ENCODE measurements at places on chromosomes 2 and 18.

DNA sequence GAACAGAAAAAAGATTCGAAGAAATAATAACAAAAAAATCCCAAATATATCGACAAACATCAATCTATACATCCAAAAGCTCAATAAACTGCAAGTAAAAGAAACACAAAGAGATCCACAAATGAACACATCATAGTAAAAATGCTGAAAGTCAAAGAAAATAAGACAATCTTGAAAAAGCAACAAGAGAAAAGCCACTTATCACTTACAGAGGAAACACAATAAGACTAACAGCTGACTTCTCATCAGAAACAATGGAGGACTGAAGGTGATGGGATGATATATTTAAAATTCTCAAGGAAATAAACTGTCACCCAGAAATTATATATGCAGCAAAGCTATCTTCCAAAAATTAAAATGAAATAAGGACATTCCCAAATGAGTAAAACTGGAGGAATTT, 140.3 kb downstream of the NDUFA10 start:
- DNase-seq: no peak

DNA sequence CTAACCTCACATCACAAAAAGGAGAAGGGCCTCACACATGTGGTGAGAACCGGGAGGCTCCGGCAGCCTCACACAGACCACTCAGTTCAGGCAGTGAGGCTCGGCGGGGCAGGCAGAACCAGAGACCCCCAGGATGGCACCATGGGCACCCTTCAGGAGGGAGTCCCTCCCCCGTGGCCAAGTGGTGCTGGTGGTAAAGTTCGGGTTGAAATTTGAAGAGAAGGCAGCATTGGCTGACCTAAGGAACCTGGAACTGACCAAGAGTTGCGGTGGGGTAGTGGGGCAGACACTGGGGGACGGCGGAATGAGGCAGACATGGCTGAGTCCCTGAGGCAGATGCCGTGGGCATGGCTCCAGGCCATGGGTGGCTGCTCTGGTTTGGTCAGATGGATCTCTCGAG, 239.3 kb upstream of the MYT1L start:
- no peak for DNase-seq

GRCh38 chr2:178628605-178629004, 148.3 kb downstream of the PLEKHA3 start:
- DNase-seq: no peak

GRCh38 chr18:13217466-13217961, 1.0 kb upstream of the LDLRAD4 start:
- peak; percentile 63 for DNase-seq

GRCh38 chr2:67214585-67215185, 182.4 kb upstream of the ETAA1 start:
- DNase-seq: no peak

- no peak for DNase-seq
Measured at GRCh38 chr2:238059505-238059904, 1.3 kb upstream of the SCLY start.

GRCh38 chr2:127632592-127633489, 13.1 kb upstream of the GPR17 start:
- DNase-seq: no peak

GRCh38 chr2:189896809-189897208, 112.6 kb downstream of the PMS1 start:
- DNase-seq: no peak

GRCh38 chr2:111642586-111643327, 241.2 kb downstream of the ANAPC1 start:
- DNase-seq: no peak

- no peak for DNase-seq
Measured at GRCh38 chr18:79466591-79466990, 70.9 kb downstream of the NFATC1 start.

GRCh38 chr2:85893428-85894258, 4.9 kb upstream of the ST3GAL5 start:
- no peak for DNase-seq

- no peak for DNase-seq
Measured at GRCh38 chr2:215848146-215848545, 165.2 kb downstream of the MREG start.

GRCh38 chr18:9096007-9096371, 6.5 kb upstream of the NDUFV2 start:
- DNase-seq: no peak

- DNase-seq: no peak
Measured at GRCh38 chr2:52342458-52342857, 1310.5 kb upstream of the NRXN1 start.

- no peak for DNase-seq
Measured at GRCh38 chr2:19987936-19988335, 2.0 kb downstream of the WDR35 start.

DNA sequence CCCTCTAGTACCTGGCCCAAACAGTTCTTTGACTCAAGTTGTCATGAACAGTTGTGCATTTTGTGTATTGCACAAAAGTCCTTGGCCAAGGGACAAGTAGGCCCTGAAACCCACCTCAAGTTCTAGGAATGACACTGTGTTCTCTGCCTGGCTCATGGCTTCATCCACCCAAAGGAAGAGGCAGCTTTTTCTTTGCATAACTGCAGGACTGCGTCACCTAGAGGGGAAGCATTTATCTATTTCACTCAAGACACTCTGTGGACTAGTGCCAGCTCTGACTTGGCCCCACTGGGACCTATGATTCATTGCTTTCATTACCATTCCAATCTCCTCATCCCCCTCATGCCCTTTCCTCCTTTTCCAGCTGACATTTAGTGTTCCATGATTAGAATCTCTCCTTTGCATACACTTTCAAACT, 119.3 kb upstream of the SIX2 start:
- DNase-seq: no peak

- DNase-seq: no peak
Measured at GRCh38 chr2:151552287-151552686, 142.6 kb downstream of the RIF1 start.

DNA sequence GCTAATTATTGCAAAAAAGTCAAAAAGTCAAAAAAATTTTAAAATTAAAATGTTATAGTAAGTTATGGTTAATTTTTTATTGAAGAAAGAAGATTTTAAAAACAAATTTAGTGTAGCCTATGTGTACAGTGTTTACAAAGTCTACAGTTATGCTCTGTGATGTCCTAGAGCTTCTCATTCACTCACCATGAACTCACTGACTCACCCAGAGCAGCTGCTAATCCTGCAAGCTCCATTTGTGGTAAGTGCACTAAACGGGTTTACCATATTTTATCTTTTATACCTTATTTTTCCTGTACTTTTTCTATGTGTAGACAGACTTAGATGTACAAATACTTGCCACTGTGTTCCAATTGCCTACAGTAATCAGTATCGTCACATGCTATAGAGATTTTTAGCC, 788.2 kb downstream of the DSC3 start:
- DNase-seq: no peak

DNA sequence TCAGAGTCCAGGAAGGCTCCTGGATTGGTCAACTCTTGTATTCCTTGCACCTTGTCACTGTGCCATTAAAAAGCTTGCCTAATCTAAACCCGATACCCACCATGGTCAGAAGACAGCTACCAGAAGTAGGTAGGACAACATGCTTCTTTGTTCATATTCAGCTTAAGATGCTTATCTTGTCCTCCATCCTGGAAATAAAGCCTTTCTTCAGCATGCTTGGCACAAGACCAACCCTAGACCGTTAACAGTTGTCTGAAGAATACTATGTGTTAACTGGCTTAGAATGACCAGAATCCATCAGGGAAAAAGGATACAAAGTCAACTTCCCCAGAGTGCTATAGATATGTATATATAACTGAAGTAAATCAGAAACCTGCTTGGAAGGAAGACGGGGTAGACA, 193.9 kb downstream of the ZRANB3 start:
- DNase-seq: no peak

GRCh38 chr2:207603486-207603885, 21.7 kb downstream of the METTL21A start:
- no peak for DNase-seq

DNA sequence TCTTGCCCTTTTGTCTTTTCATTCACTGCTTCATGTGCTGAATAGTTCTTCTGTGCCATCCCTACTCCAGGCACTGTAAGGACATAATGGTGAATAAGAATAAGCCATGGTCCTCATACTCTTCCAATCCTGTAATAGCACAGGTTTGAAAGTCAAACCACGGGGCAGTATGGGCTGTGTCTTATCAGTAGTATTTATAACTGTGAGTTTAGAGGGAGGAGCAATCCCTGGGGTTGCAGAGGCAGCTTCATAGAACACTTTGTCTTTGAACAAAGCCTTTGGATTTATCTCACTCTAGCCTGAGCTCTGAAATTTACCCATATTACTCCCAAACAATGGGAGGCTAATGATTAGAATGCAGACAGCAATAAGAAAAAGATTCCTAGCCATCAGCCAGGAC, 30.2 kb upstream of the ALK start:
- no peak for DNase-seq

DNA sequence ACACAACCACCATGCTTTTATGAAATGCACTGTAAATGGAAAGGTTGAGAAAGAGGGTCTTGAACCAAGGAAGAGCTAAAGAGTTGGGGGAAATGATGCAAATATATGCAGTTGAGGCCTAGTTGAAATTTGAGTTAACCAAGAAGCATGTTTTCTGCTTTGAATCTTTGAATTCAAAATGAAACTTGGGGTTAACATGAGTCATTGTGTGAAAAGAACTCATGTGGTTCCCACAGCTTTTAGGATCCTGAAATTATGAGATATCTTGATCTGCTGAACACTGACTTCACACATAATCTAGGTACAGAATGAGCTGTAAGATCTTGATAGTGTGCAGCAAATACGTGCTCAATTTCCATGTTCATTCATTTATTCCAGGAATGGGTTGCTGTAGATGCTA, 422.9 kb upstream of the TRIB2 start:
- DNase-seq: no peak

- DNase-seq: no peak
Measured at GRCh38 chr2:216775043-216775453, 79.7 kb upstream of the IGFBP5 start.

GRCh38 chr18:11987527-11987926, 6.2 kb downstream of the IMPA2 start:
- no peak for DNase-seq

GRCh38 chr2:192277494-192278109, 82.9 kb upstream of the TMEFF2 start:
- DNase-seq: no peak

DNA sequence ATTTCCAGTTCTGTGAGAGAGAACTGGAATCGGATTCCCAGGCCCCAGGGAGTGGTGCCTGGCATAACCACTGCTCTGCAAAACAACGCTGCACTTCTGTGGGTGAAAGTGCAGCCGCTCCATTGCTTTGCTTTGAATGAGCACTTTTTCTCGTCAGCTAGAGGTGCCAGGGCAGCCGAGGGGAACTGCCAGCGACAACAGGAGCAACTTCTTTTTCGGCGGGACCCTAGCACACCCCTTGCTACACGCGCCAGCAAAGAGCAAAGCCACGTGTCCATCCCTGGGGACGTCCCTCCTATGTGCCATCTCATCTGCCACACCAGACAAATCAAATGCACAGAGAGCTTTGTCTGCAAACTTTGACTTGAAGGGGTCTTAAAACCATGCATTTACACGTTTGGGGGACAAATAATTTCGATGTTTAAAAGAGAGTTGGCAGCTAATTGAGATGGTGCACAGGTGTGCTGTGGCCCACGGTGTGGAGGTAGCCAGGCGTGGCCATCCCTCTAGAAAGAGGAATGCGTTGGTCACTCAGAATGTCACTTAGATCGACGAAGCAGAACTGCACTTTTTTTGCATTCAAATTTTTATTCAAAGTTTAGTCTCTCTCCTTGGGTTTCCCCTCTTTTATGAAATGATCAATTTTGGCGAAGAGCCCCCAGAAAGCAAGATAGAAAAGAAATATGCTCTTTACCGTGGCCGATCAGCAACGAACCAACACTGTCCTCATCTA, 151.8 kb downstream of the MBP start:
- DNase-seq: no peak
